ENCODE measurements at places on chromosomes 7 and 10.

DNA sequence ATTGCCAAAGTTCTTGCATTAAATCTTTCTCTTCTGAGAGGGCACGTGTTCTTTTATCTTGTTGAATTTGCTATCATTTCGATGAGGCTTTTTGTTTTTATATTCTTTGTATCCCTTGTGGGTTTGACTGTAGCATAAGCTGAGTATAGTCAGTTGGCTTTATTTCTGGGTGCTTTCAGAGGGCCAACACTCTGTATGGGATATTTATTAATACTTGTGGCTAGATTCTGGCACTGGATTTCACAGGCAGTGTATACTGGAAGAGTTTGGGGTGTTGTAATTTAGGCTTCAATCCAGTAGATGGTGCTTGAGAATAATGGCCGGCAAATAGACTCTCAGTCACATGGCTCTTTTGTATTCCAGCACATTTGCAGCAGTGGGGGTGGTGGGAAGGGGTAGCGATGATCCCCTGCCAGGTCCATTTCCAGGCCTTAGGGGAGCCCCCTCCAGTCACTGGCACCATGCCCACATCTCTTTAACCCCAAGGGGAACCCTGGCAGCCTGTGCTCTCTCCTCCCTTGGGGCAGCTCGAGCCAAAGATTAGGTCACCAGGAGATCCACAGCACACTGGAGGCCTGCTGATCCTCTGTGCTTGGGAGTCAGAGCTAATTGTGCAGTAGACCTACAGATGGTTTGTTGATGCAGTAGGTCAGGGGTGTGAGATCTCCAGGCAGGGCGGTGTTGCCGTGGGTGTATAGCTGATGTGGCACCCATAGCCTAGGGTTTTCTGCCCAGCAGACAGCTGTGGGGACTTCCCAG lies 81.8 kb downstream of the PTPN20 start:
- no peak for ATAC-seq

DNA sequence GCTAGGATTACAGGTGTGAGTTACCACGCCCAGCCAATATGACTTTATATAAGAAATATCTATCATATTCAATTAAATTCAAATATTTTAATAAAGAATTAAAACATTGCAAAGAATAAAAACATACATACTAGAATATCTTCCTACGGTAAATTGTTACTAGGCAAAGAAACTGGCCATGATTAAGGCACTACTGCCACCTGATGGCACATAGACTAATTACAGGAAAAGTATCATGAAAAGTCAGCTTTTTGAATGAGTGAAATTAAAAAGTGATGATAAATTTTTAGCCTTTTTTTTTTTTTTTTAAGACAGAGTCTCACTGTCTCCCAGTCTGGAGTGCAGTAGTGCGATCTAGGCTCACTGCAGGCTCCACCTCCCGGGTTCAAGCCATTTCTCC lies 30.9 kb downstream of the MRPS33 start:
- no peak for ATAC-seq

DNA sequence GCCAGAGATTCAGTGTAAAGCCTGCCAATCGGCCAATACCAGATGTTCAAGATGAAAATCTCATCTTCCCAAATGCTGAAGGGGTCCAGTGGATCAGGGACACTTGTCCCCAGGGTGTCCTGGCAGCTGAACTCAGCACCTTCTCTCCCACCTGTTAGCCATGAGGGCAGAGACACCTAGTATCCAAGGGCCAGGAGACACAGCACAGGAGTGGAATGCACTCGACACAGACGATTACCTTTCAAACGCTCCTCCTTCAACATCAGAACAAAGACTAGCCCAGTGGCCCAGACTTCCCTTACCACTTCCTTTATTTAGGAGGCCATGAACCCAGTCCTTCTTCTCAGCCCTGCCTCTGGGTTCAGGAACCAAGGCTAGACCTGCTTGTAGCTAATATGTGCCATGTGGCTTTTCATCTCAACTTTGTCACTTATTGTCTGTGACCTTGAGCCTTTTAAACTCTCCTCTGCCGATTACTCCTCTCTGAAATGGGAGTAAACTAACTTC lies 180.3 kb upstream of the PLXNA4 start:
- ATAC-seq, result no peak

GRCh38 chr10:43888586-43888985 lies 239.9 kb upstream of the ZNF32 start:
- no peak for ATAC-seq

- ATAC-seq, result no peak
Measured at GRCh38 chr7:150736864-150737263, 354 bp upstream of the GIMAP5 start.

DNA sequence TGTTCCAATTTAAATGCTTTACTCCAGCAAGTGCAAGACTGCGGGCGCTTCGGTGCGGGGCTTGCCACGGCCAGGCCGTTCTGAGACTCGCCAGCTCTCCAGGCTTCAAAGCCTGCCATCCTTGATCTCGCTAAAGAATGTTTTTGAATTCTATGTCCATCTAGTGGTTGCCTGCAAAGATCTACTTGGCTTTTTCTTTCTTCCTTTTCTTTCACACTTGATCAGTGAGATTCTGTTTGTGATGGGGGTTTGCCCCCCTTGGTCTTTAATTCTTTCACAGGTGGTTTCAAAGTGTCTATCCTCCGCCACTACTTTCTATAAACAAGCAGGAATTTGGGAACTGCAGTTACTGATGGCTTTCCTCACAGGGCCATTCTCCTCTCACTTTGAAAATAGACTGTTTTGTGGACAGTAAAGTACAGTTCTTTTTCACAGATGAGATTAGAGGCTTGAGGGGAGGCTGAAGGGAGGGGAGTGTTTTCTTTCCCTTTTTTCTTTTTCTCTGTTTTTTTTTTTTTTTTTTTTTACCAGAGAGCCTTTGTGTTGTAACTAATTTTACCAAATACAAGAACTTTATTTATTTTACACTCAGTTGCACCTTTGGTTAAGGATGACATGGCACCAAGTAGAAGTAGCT lies 15.2 kb upstream of the FBXW4 start:
- ATAC-seq, result no peak
